Right lobe of liver (tissue), 6 donors: ENCODE measurements at places on chromosomes 11 and 22.

DNA sequence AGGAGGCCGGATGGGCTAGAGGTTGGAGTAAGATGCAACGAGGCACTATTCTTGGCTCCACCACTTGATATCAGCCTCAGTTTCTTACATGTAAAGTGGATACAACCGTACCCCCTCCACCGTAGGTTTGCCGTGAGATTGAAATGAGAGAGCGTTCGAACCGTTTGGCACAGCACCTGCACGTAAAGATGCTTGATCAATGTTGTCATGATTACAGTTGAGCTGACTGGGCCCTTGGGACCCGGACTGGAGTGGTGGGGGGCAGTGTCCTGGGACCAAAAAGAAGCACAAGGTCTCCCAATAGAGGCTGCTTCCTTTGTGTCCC, 3.7 kb downstream of the APOC3 start:
- no peak for DNase-seq

- DNase-seq: no peak
Measured at GRCh38 chr11:27571154-27571810, 64.7 kb upstream of the LIN7C start.

GRCh38 chr11:27401833-27402316, 38.9 kb upstream of the CCDC34 start:
- DNase-seq: no peak

DNA sequence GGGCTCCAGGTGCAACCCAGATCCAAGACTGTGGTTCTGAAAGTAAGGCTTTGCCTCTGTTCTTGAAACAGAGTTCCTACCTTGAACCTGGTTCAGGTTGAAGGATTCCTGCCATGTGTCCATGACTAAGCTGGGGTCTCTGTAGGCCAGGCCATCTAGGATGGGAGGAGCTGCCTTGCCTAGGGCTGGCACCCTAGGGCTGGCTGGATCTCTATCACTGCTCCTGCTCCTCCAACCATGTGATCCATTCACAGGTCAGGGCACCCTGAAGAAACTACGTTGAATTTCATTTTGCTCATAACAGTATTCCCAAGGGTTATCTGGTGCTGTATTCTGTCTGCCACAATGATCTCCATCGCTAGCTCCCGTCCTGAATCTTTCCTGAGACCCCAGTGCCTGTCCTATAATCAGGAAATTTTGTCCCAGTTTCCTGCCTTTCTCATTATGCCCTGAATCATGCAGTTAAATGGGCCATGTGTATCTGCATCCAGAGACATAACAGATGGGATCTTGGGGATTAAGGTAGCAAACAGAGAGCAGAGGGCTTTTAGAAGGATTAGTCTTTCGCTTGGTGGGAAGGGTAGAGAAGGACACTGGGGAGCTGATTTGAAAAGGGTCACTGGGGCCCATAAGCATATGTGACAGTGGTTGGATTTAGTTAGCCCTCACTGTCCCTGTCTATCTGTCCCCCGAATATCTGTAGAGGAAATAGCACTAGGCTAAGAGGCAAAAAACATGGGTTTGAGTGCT, 98.2 kb upstream of the MTMR2 start:
- DNase-seq: no peak

GRCh38 chr11:96373826-96374225, 15.9 kb downstream of the CCDC82 start:
- DNase-seq: no peak

DNA sequence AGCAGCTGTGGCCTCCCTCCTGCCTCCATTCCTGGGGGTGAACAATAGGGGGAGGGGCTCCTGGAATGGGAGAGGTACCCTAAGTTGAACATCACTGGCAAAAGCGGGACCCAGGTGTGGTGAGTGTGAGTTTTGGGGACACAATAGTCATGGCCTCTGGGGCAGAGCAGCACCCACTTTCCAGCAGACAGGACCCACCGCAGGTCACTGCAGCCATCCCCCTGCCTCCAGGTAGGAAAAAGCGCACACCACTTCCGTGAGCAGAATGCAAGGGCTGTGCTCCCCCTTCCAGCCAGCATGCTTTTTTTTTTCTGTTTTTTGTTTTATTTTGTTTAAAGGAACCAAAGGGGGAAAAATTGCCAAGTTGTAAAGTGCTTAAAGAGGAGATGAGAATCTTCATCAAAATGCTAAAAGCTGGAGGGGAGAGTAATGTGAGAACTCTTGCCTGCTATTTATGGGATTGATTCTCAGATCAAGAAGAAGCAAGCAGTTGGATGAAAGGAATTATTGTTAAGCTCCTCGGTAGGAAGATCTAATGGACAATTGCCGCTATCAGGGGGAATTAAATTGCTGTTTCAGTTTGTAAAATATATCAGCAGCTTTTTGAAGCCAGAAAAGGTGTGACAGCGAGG, 152.9 kb downstream of the FEZ1 start:
- DNase-seq: no peak

DNA sequence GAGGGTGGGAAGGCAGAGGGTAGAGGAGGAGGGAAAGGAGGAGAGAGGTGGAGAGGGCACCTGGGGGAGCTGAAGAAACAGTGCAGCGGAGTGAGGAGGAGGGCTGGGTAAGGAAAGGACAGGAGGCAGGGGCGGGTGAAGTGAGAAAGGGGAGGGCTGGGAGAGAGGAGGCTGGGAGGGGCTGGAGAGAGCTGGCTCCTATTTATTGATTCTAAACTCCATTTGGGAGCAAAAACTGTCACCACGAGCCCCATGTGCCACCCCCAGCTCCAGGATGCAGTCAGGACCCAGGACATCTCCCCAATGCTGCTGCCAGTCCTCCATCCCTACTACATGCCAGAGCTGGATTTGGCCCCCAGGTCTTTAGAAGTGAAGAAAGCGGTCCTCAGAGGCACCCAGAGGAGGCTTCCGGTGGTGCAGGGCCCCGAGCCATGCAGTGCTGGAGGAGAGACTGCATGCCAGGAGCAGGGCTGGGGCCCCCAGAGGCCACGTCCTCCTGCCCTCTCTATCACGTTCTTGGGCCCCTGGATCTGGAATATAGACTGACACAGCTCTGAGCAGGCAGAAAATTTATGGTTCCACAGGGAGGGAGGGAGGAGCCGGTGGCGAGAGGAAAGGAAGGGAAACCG, 53.7 kb downstream of the SLC22A12 start:
- no peak for DNase-seq

DNA sequence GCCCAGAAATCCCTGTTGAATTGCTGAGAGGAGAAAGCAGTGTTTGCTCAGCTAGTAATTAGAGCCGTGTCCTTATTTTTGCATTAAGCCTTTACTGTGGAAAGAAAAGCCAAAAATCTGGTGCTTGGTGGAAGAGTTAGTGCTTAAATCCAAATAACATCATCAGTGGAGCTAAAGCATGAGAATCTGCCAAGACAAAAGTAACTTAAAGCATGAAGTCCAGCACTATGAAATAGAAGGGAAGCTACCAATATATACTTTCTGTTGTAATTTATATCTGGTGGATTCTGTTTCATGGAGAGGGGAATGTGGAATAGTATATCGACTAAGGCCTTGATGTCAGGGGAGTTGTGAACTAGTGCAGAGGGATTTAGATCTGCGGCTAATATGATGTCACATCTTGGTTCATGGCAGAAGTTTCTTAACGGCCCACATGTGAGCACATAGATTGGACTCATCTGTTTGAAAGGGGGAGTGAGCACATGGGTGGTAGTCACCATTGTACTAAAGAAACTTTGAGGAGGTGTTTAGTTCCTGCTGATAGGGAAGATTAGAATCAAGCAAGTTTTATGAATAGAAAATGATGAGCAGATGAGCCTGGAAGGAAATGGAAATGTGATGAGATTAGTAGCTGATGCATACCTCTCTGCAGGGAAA, 224.4 kb upstream of the MTNR1B start:
- no peak for DNase-seq

- DNase-seq: no peak
Measured at GRCh38 chr22:22480940-22481339, 27.6 kb downstream of the ZNF280B start.

DNA sequence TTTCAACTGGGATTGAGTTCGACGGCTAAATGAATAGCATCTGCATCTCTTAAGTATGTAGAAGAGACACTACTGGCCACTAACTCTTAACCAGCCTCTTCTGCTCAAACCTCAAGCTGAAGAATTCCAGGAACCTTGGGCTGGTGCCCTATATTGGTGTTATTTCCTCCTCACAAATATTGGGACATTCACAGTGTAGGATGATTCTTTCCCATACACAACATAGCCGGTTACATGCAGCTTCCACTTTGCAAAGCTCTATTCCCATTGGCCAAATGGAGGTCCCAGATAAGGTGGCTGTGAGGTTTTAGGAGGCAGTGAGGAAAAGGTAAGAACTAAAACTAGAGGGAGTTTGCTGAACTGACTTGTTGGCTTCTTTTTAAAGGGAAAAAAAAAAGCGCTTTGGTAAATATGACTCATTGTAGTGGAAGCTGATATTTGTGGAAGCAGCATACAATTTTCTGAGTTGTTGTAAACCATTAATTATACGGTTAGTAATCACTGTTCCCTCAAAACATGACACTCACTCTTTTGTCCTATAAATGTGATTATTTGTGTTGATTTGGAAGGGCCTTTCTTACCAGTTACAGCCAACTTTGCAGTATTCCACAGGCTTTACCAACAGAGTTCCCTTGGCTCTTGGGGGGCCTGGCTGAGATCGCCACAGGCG, 17.6 kb downstream of the C22orf31 start:
- DNase-seq: no peak
